ENCODE measurements at places on chromosomes 11 and 22. TPM values are rescaled to one million over a fixed set of nuclear protein-coding genes. Genes with fewer than 3 reads are reported as not detected.

ATG13 gene
- total RNA-seq, result 58.3 TPM

LIF gene
- total RNA-seq, result 2.3 TPM

TIMP3 gene
- total RNA-seq, result 0.74 TPM

TMEM132A gene
- 25.0 TPM for total RNA-seq

SEPTIN3 gene
- total RNA-seq, result 1.7 TPM

IGLL1 gene
- not detected for total RNA-seq

WT1 gene
- total RNA-seq, result not detected

CACNA1I gene
- 0.03 TPM for total RNA-seq

MS4A6E gene
- not detected for total RNA-seq

MAPK8IP2 gene
- total RNA-seq, result 0.21 TPM

BBOX1 gene
- not detected for total RNA-seq

ROM1 gene
- total RNA-seq, result 1.2 TPM

OR51B2 gene
- total RNA-seq, result not detected

HOATZ gene
- not detected for total RNA-seq

SLC7A4 gene
- 0.21 TPM for total RNA-seq

PDE2A gene
- 0.15 TPM for total RNA-seq

MUC5AC gene
- not detected for total RNA-seq

ALDH3B1 gene
- total RNA-seq, result 0.32 TPM

TMA7B gene
- total RNA-seq, result 2.2 TPM

NFRKB gene
- total RNA-seq, result 21.7 TPM

PDGFD gene
- 0.08 TPM for total RNA-seq

KRTAP5-9 gene
- not detected for total RNA-seq

MOV10L1 gene
- not detected for total RNA-seq

TH gene
- total RNA-seq, result not detected

ENDOD1 gene
- 14.2 TPM for total RNA-seq

DNAJB7 gene
- total RNA-seq, result not detected

SLC25A18 gene
- total RNA-seq, result not detected

KDM4E gene
- total RNA-seq, result not detected

RFPL1 gene
- total RNA-seq, result not detected

VSIG2 gene
- total RNA-seq, result 0.31 TPM

IGF2 gene
- 0.35 TPM for total RNA-seq

SGSM1 gene
- not detected for total RNA-seq

KRTAP5-2 gene
- total RNA-seq, result not detected

PRG3 gene
- total RNA-seq, result not detected

PRODH gene
- 0.13 TPM for total RNA-seq

OR52N4 gene
- total RNA-seq, result 0.37 TPM

CD82 gene
- 178 TPM for total RNA-seq

API5 gene
- 123 TPM for total RNA-seq

BCR gene
- total RNA-seq, result 64.7 TPM

MS4A7 gene
- 3.3 TPM for total RNA-seq

P2RY2 gene
- 0.19 TPM for total RNA-seq

RHOD gene
- total RNA-seq, result 2.6 TPM

MYO18B gene
- 0.45 TPM for total RNA-seq

TMEM191B gene
- 0.48 TPM for total RNA-seq

NXPE4 gene
- total RNA-seq, result not detected

SHISAL1 gene
- not detected for total RNA-seq

PNPLA3 gene
- not detected for total RNA-seq

CCDC73 gene
- 0.11 TPM for total RNA-seq

KRTAP5-1 gene
- not detected for total RNA-seq

CASP12 gene
- not detected for total RNA-seq

GGT1 gene
- total RNA-seq, result 13.9 TPM

CECR2 gene
- 0.13 TPM for total RNA-seq

FGF3 gene
- total RNA-seq, result not detected
